ENCODE measurements at places on chromosomes 5 and 9. TPM values are rescaled to one million over a fixed set of nuclear protein-coding genes. Genes with fewer than 3 reads are reported as not detected.

The SNCAIP gene
- total RNA-seq = 0.31 TPM

DNA sequence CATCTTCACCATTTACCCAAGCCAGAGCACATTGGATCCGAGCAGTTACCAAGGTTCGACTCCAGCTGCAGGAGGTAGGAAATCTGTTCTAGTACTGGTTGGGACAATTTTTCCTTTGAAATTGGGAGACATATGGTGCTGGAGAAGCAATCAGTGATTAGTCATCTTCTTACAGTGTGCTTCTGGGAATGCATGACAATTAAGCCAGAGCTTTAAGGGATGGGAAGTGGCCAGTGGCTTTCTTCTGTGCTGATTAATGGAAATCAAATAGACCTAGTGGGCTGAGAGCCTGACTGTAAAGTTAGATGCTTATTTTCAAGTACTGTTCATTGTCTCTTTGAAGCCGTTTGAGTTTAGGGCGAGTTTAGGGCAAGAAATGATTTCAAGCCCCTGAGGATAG is 152.1 kb downstream of the UNC13B start:
- no peak for DNase-seq

- DNase-seq = no peak
Observed at GRCh38 chr9:129569502-129570449, 51.1 kb downstream of the C9orf50 start.

DNA sequence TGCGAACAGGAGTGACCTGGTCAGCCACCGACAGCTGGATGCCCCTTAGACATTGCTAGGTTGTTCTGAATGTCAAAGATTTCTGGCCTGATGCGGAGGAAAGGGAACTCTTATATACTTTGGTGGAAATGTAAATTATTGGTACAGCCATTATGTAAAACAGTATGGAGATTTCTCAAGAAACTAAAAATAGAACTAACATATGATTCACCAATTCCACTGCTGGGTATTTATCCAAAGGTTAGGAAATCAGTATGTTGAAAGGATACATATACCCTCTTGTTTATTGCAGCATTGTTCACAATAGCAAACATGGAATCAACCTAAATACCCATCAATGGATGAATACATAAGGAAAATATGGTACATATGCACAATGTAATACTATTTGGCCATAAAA is 31.8 kb downstream of the DMRT3 start:
- no peak for DNase-seq
